ENCODE measurements at places on chromosomes 7 and 10.

- DNase-seq, result no peak
- H3K4me3 ChIP-seq, result no peak overlapping the region
- H3K27ac ChIP-seq, result no peak overlapping the region
- no peaks in the 10 kb centered on the region for H3K27me3 ChIP-seq
Observed at GRCh38 chr7:20964281-20964918, 177.7 kb upstream of the SP8 start.

DNA sequence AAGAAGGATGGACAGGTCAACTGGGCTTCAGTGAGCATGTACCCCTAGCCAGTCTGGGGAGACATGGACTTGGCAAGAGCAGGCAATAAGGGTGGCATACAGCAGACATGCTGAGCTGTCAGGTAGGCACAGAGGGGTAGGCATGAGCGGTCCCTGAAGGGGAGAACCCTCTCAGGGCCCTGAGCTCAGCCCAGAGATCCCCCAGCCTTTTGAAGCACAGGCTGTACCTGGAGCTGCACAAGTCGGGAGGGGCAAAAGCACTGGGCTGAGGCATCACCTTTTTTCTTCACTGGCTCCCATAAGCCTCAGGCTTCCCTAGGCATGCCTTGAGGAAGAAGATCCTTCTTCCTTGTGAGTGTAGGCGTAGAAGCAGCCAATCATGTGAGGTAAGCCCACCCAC is 42.3 kb downstream of the ZNF727 start:
- H3K4me1 ChIP-seq, result no peaks in the 10 kb centered on the region
- no peak for DNase-seq
- no peaks in the 10 kb centered on the region for H3K36me3 ChIP-seq
- H3K4me3 ChIP-seq, result no peak overlapping the region

DNA sequence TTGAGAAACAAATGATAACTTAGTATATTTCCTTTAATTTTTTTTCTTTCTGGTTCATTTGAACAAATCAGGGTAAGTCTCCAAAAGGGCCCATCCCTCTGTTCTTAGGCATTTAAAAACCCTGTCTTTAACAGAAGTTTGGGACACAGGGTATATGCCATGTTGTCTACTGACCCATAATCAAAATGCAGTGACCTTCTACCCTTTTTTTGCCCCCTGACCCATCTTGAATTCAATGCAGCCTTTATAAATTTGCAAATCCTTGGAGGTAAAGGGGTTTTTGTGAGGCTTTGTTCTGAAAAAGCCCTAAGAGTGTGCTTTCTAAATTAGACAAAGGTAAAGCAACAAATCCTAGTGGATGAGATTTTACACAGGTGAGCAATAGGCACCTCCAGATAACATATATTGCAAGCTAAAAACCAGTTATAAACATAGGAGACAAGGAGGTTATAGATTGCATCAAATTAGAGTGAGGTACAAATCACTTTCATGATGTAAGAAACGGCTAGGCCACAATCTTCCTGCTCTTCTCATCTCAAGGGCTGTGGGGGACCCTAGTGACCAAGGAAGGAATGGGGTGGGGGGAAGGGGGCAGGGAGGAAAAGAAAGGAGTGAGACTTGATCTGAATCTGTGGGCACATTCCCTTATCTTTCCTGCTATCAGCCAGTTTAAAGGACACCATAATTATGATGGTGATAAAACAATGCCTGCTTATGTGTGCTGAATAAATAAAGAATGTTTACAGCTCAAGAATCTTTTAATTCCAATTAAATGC is 2.7 kb downstream of the SKIDA1 start:
- peaks cover 56% of the 10 kb centered on the region for H3K4me1 ChIP-seq
- peaks cover 26% of the 10 kb centered on the region for H3K27me3 ChIP-seq
- no peak for DNase-seq
- no peak overlapping the region for H3K27ac ChIP-seq
- no peaks in the 10 kb centered on the region for H3K36me3 ChIP-seq

DNA sequence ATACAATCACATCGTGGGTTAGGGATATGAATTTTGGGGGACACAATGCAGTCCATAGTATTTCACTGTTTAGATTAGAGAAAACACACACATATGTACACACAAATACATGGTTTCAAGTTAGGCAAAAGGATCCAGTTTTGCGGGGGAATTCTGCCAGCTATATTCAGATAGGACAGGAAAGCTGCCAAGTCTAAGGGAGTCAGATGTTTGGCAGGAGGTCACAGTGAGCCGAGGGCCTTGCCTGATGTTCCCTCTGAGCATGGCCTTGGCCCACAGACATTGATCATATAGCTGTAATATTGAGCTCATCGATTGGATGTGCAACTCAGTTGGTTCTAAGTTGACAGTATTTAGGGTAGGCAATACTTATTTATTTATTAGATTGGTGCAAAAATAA is 122.8 kb downstream of the ADRA2A start:
- no peak overlapping the region for H3K4me3 ChIP-seq
- H3K27ac ChIP-seq, result no peak overlapping the region
- no peaks in the 10 kb centered on the region for H3K4me1 ChIP-seq

GRCh38 chr7:25244254-25245033 is 16.2 kb upstream of the NPVF start:
- H3K27ac ChIP-seq, result no peak overlapping the region
- DNase-seq, result no peak
- H3K4me1 ChIP-seq, result no peaks in the 10 kb centered on the region
- H3K27me3 ChIP-seq, result no peaks in the 10 kb centered on the region
